ENCODE measurements at places on chromosomes 16 and 17.

GRCh38 chr17:6753546-6753945 lies 2.3 kb upstream of the XAF1 start:
- no peak for DNase-seq

- no peak for DNase-seq
Measured at GRCh38 chr16:2460916-2461315, 1.0 kb downstream of the TEDC2 start.

DNA sequence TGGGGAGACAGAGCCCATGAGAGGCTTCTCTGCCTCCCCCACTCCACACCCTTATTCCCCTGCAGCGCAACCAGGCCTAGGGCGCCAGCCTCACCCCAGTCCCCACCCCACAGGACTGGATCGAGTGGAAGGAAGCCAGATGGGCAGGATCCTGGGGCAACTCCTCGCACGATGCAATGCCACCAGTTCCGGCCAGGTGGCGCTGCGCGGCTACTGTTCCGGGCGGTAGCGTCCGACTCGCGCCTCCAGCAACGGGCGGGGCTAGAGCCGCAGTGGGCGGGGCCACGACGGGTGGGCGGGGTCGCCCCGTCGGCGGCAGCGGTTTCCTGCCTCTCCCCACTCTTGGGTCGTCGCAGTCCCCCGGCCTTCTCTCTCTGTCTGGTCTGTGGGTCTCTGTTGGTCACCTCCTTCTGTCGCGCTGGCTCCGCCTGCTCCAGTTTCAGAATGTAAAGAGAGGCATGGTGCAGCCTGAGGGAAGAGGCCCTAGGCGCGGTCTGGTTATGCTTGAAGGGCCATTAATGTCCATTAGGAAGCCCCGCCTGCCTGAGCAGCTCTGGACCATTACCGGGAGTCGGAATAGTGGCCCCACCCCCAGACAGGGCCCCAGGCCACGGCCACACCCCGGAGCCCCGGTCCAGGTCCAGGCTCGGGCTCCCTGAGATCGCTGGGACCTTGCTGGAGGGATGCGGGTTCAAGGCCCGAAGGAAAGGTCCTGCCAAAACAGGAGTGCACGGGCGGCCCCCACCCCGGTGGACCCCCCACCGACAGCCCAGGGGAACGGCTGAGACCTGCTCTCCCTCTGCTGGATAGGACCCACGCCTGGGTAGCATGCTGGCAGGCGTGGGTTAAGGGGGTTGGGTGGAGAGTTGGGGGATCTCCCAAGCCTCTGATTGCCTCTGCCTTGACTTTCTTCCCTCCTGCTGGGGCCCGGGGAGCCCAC lies 3.3 kb upstream of the NHERF2 start:
- DNase-seq = peak; percentile 71

- DNase-seq = no peak
Measured at GRCh38 chr17:82923366-82924113, 83.7 kb upstream of the ZNF750 start.

DNA sequence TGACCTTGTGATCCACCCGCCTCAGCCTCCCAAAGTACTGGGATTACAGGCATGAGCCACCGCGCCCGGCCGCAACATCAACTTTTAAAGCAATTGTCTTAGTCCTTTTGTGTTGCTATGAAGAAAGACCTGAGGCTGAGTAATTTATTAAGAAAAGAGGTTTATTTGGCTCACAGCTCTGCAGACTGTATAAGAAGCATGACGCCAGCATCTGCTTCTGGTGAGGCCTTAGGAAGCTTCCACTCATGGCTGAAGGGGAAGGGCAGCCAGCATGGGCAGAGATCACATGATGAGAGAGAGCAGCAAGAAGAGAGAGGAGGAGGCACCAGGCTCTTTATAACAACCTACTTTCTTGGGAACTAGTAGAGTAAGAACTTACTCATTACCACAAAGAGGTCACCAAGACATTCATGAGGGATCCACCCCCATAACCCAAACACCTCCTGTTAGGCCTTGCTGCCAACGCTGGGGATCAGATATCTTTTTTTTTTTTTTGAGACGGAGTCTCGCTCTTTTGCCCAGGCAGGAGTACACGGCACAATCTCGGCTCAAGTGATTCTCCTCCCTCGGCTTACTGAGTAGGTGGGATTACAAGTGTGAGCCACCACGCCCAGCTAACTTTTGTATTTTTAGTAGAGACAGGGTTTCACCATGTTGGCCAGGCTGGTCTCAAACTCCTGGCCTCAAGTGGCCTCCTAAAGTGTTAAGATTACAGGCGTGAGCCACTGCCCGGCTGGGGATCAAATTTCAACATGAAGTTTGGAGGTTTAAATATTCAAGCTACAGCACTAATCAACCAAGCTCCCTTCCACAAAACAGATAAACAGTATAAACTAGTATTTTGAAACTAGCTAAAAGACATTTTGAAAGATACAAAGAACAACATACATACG lies 21.4 kb upstream of the GPT2 start:
- peak; percentile 10 for DNase-seq

DNA sequence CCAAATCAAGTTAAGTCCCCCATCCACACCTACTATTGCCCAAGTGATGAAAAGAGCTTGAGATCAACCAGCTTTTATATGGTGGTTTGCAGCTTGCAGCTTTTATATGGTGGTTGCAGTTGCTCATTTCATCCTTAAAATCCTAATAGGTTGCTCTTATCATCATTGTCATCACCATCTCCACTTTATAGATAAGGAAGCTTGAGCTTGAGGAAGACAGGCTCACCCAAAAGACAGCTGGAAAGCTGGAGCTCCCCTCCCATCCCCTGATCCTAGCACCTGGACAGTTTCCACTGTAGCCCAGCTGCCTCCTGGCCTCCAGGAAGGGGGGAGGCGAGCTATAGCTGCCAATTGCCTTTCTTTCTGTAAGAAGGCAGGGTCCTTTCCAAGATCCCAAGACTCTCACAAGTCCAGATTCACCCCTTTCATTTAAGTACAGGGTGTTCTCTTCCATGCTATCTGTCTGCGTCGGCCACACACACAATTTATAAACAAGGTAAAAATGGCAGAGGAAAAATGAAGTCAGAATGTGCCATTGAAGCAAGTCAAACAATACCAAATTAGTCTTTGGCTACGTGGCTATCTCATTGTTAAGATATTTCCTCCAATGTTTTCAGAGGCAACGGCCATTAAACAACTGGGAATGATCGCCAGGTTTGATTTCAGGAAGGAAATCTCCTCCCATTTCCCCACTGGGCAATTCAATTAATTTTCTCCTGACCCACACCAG lies 63.3 kb downstream of the PECAM1 start:
- no peak for DNase-seq

DNA sequence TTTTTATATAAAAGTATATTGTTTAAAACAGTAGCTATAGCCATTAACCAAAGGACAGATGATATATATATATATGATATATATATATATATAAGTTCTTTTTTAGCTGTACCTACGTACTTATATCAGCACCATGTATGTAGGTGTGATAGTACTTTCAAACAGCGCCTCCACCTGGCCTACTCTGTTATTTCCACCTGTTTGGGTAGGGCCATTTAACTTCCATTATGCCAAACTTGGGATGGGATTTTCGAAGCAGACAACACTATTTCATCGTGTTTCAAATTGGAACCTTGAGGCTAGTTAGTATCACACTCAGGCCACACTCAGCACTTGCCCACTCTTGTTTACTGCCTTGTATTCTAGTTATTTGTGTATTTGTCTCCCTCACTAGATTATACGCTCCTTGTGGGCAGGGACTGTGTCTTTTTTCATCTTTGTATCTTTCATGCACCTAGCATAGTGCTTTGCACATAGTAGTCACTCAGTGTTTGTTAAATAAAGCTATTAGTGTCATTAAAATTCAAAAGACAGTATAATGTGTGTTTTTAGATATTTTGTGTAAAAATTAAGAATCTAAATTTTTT lies 11.8 kb upstream of the CLTC start:
- no peak for DNase-seq

- DNase-seq = no peak
Measured at GRCh38 chr16:88872650-88873331, 6.3 kb upstream of the PABPN1L start.

- DNase-seq = no peak
Measured at GRCh38 chr17:47789611-47790561, 31.7 kb downstream of the OSBPL7 start.

DNA sequence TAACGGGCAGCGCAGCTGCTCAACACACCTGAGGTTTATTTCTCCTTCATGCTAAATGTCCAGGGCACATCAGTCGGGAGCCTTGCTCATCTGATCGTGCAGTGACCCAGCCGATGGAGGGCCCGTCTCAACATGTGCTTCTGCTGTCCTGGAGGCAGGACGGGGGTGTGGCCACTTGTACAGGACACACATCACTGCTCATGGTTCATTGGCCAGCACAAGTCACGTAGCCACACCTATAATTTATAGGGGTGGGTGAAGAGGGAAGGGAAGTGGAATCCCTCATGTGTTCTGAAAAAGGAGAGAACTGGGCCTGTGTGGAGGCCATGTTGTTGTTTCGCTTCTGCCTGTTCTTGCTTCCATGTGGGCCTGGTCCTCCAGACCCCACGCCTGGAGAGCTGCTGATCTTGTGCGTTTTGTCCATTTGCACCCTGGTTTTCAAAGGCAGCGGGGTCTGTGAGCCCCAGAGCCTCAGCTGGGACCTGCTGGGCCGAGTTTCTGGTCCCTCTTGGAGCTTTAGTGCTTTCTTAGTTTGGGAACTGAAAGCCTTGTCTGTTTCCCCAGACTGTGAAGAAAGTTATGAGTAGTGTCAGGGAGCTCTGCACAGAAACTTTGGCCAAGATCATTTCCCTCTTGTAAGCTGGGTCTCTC lies 60.5 kb downstream of the CMIP start:
- peak; percentile 17 for DNase-seq

DNA sequence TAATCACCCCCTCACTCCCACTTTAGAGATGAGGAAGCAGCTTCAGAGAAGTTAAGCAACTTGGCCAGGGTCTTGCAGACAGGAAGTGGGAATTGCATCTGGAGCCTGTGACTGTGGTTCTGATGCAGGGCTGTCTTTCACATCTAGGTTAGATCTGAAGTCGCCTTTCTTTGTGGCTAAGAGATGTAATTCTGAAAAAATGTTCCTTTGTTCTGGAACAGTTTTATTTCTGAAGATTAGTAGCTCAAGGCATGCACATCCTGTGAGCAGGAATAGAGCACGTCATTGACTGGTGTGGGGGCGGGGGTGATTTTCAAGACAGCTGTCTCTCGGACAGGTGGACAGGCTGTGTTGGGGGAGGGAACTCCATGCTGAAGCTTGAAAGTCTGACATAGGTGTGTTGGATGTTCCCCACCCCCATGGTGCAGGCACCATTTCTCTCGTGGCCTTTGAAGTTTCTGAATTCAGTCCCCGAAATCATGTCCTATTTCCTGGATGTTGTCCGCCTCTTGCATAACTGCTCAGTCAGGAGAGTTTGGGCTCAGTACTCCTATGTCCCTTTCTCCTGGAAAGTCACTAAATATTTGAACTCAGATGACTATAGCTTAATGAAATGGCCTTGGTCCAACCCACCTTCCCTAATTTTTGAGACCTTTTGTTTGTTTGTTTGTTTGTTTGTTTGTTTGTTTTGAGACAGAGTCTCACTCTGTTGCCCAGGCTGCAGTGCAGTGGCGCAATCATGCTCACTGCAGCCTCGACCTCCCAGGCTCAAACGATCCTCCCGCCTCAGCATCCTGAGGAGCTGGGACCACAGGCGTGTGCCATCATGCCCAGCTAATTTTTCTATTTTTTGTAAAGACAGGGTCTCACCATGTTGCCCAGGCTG lies 21.0 kb upstream of the HERPUD1 start:
- DNase-seq = peak; percentile 14

DNA sequence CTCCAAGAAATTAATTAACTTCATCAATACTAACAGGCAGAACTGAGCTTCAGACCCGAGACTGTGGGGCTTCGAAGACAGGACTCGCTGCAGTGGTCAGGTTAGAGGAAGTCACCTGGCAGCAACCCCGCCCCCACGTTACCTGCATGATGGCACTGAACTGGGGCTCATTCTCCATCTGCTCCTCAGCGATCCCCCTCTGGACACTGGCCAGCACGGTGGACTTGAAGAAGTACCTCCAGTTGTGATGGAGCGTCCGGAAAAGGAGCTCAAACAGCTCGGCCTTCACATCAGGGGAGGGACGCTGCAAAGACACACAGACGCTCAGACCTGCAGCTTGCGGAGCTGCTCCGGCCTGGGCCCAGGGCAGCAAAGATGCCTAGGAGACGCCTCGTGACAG lies 40.9 kb upstream of the GSG1L start:
- DNase-seq = no peak

DNA sequence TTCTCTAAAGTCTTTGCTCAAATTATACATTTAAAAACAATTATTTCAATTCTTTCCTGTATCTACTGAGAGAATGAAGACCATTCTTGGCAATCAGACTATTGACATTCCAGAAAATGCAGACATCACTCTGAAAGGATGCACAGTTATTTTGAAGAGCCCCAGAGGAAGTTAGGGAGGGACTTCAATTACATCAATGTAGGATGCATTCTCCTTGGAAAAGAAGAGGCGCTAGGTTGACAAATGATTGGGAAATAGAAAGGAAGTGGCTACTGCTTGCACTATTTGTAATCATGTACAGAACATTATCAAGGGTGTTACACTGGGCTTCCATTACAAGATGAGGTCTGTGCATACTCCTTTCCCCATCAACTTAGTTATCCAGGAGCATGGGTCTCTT lies 74.3 kb downstream of the SSH2 start:
- no peak for DNase-seq

DNA sequence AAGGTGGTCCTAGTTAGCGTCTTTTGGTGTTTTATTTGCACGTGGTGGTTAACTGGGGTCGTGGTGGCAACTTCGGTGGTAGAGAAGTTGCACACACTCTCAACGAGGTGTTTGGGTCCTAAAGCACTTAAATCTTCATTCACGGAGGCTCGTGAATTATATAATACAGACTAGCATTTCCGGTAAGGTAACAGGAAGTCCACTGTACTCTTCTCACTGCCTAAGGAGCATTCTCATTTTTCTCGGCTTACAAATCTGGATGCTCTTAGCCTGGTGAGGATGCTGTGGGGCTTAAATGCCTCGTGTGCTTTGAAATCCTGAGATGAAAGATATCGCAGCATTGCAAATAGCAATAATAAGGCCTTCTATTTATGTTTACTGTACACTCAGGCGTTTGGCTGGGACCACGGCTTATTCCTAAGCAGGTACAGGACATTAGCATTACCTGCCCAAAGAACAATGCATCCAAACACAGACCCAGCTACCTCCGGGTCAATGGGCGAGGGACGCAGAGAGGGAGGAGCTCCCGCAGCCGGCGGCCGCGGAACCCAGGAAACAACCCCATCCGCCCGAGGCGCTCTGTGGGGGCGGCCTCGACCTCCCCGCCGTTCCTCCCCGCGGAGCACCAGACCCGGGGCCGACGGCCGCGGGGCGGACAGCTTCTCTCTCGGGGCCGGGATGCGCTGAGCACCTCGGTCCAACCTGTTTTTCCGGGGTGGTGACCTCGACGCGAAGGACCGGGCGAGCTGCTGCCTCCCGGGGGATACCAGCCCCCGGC lies 856 bp downstream of the DNAJA2 start:
- peak; percentile 7 for DNase-seq

GRCh38 chr17:42562388-42563142 lies 617 bp downstream of the COASY start:
- DNase-seq = peak; percentile 22

- no peak for DNase-seq
Measured at GRCh38 chr16:59210955-59211541, 476.9 kb upstream of the GOT2 start.

All from RCC 7860 (cell line).